CD4-positive, alpha-beta T cell treated with Interleukin-1 beta for 1 hour (primary cell): ENCODE measurements at places on chromosomes 5 and 9.
A peak's percentile ranks its signal among the peaks of the same experiment; 100 is the strongest.

DNA sequence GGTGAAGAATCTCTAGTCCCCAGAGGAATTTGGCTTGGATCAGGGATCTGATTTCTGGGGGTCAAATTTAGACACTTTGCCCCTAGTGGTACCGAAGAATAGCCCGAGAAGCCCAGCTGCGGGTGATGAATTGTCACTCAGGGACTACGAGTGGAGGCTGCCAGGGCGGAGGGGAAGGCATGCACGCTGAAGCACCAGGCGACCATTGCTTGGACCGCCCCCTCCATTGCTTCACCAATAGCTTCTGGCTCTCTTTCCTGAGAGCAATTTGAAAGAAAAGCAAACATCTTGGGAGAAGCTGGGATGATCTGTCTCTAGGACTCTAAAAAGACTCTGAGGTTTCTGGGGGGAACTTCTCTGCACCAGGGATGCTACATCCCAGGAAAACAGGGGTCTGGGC lies 137.6 kb downstream of the CRB2 start:
- no peak for DNase-seq

- no peak for DNase-seq
Measured at GRCh38 chr5:55411876-55412275, 104.1 kb downstream of the MTREX start.

GRCh38 chr5:102834438-102834964 lies 79.4 kb downstream of the PAM start:
- DNase-seq: no peak

DNA sequence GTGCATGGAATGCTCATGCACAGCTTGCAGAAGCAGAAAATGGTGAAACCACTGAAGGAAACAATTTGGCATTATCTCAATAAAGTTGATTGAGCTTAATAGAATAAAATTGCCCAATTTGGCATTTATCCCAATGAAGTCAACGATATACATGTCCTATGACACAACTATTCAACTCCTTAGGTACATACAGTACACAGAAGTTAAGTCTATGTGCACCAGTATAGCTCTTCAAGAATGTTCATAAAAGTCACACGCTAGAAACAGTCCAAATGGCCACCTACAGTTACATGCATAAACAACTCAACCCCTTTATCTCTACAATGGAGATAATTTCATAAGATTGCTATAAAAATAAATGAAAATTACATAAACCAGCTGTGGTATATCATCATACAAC lies 184.5 kb downstream of the DENND1A start:
- DNase-seq: no peak

DNA sequence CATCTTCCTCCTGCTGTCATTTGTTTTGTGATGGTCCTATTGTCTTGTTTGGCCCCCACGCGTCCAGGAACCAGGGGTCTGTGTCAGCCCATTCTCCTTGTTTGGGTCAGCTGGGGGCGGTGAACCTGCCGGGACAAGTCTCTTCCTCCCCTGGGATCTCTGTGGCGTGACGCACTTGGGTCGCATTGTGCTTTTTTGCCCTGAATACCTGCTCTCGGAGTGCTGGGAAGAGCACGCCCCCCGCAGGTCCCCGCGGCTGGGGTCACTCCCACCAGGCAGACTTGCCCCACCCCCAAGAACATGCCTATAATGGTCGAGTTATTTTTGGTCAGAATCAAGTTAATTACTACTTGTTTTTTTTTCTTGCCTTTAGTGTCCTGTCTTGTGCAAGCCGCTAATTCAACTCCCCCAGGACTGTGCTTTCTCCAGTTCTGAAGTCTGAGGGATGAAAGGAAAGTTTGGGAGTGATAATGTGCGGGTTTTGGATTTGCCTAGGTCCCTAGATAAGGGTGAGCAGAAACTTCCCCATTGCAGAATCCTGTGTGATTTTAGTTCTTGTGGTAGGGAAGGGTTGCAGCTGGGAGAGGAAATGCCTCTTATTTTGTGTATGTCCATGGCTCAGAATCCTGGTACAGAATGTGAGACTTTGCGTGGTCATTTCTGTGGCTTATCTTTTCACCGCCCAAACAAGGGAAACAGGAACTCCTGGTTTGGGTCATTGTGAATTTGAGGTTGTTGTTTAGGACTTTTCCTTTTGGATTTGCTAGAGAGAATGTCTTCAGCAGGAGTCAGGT lies 789 bp downstream of the ACER2 start:
- peak; percentile 5 for DNase-seq

GRCh38 chr5:140548300-140548688 lies 832 bp downstream of the EIF4EBP3 start:
- no peak for DNase-seq

DNA sequence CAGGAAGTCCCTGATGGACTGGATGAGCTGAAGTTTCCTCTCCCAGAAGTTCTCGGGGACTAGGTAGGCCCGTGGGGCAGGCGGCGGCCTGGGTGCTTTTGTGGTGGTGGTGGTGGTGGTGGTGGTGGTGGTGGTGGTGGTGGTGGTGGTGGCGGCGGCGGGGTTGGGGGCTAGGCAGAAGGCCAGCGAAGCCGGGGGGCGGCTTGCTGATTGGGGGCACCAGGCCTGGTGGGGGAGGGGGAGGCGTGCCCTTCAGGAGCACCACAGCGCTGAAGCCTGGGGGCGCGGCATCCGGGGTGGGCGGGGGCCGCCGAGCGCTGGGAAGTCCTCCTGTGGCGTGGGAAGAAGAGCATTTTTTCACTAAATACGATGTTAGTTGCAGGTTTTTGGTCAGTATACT lies 26.9 kb downstream of the SPATA31C1 start:
- no peak for DNase-seq

- no peak for DNase-seq
Measured at GRCh38 chr9:137381501-137382443, 41.2 kb downstream of the EXD3 start.

- DNase-seq: no peak
Measured at GRCh38 chr5:31753700-31754357, 114.9 kb downstream of the PDZD2 start.

- no peak for DNase-seq
Measured at GRCh38 chr5:119902593-119902992, 273.2 kb downstream of the FAM170A start.

- no peak for DNase-seq
Measured at GRCh38 chr5:69285448-69286116, 47.0 kb downstream of the CCDC125 start.

DNA sequence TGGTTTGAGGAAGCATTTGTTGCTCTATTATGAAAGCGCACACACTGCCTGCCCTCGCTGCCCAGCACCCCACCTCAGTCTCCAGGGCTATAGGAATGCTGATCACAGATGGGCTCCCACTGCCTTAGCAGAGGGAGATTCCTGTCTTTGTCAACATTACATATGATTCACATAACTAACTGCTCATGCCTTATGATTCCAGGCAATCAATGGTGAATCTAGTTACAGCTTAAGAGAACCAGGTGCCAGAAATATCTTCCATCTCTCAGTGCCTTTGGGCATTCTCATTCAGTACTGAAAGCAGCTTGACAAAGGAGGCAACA lies 458.9 kb upstream of the C9orf72 start:
- DNase-seq: no peak

- no peak for DNase-seq
Measured at GRCh38 chr9:13429301-13430190, 150.1 kb upstream of the MPDZ start.

DNA sequence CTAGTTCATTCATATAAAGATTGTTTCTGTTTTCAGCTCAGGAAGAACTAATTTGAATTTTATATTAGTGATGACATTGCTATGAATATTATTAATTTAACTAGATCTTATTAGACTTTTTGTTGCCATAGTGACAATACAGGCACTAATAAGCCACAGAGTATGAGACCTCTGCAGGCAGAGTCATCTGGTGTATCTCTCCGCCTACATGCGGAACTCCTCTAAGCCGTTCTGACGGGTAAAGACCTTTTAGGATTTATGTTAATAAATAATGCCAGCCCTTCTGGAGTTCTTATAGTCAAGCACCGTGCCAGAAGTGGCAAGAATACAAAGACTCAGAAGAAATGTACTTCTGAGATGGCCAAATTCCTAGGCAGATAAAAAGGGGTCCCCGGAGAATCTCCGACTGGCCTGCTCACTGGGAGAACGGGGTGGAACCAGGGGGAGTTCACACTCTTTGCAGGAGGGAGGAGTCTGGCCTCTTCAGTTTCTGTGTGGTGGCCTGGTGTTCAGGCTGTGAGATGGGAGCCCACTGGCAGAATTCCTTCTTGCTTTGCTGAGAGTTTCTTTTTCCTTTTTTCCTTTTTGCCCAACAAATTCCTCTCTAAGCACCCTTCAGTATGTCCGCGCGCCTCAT lies 85.1 kb upstream of the IL12B start:
- no peak for DNase-seq

- DNase-seq: no peak
Measured at GRCh38 chr5:54270326-54270725, 40.0 kb downstream of the ARL15 start.

- no peak for DNase-seq
Measured at GRCh38 chr5:177610770-177611445, 11.0 kb downstream of the B4GALT7 start.

GRCh38 chr5:125595095-125595494 lies 828.1 kb upstream of the GRAMD2B start:
- DNase-seq: no peak

GRCh38 chr9:131635285-131635684 lies 90.0 kb downstream of the PRRT1B start:
- peak; percentile 82 for DNase-seq

GRCh38 chr5:167358868-167359492 lies 932.5 kb upstream of the WWC1 start:
- DNase-seq: no peak

GRCh38 chr5:137199201-137199600 lies 299.9 kb downstream of the SPOCK1 start:
- DNase-seq: no peak

DNA sequence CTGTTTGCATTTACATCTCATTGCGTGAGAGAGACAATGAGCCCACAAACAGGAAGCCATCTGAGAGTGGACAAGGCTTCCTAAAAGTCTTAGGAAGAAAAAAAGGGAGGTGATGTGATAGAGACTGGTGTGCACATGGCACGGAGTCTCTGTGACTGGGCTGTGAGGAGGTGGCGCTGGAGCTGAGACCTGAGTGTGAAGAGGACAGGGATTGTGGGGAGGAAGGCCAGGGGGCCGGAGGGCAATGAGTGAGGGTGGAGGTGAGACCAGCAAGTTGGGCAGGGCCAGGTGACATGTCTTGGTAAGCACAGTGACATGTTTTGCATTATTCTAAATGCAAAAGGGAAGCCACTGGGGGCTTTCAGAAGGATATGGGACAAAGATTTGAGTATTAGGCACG lies 45.0 kb downstream of the TSPAN17 start:
- no peak for DNase-seq

DNA sequence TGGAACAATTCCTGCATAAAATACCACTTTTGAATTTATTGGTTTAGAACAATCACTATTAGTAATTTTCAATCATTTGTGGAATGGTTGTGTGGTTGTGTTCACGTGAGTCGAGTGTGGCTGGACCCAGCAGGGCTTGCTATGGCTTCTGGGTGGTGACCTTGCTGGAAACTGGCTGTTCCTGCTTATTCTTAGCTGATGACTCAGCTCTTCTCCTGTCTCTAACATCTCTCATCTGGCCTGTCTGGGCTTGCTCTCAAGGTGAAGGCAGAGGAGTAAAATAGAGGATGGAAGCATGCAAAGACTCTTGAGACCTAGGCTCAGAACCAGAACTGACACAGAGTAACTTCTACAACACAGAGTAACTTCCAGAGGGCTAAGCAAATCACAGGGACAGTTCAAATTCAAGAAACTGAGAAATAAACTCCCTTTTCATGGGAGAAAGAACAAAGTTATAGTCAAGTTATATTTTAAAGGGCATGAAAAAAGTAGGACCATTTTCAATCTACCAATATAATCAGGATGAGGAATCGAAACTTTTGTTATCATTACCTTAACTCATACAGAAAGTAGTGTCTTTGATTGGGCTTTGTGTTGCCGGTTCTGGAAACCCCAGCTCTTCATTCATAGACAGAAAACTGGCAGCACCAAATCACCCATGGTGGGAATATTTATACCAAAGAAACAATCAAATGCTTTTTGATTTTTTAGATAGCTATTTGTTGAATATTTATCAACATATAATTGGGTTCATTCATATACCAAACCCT lies 665.1 kb downstream of the CDH18 start:
- no peak for DNase-seq

- no peak for DNase-seq
Measured at GRCh38 chr9:108225149-108225800, 630.5 kb downstream of the ACTL7B start.

DNA sequence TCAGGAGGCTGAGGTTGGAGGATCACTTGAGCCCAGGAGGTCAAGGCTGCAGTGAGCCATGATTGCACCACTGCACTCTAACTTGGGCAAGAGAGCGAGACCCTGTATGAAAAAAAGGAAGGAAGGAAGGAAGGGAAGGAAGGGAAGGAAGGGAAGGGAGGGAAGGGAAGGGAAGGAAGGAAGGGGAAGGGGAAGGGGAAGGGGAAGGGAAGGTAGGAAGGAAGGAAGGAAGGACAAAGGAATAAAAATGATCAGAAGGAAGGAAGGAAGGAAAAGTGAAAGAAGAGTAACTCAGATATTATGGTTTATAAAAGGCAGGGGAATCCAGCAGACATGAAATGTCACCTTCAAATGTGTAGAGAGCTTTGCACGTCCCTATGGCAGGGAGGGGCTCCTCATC lies 64.4 kb downstream of the USP20 start:
- DNase-seq: no peak

GRCh38 chr5:170782438-170782837 lies 1.1 kb upstream of the GABRP start:
- DNase-seq: no peak

- no peak for DNase-seq
Measured at GRCh38 chr5:43773478-43773844, 170.5 kb downstream of the NNT start.

DNA sequence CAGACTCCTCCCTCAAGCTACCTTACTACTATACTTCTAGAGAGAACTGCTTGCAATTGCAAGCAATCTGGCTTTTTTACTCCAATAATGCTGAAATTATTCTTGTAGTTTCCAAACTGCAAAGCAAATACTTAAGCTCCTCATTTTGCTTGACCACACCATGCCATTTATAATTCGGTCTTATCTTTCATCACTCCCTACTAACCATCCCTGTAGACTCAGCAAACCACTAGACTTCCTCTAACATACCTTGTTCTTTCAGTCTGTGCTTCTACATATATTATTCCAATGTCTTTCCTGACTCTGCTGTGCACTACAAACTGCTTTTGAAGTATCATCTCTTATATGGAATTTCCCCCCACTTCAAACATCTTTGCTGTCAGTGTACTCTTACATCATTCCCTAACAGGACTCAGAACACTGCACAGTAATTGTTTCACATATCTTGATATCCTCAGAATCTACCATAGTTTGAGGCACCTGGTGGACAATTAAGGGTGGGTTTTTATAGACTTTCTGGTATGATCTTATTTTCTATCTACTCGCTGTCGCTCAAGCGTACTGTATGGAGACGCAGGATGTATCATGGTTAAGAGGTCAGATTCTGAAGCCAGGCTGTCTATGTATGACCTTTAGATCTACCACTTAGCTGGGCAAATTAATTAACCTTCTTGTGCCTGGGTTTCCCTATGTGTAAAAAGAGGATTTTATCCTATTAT lies 2.8 kb downstream of the IL6ST start:
- DNase-seq: no peak

DNA sequence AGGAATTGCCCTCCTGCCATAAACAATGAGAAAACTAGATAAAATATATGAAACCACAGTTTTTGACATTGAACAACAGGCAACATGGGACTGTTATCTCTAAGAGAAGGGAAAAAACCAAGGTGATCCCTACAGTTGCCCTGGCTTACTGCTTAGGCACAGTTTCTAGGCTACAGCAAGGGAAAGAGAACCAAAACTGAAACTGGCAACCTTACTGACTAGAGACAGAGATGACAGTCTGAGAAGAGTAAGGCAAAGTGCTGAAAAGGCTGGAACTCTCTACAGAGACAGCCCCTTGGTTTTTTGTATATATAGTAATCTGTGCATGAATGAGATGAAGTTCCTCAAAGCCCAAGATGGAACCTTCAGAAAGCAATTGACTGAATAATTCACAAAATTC lies 36.2 kb upstream of the REEP2 start:
- DNase-seq: no peak
